ENCODE measurements at places on chromosomes 11 and 22.

- no peak for DNase-seq
These were observed 416.5 kb downstream of the TMEM135 start for GRCh38 chr11:87454241-87454640.

- no peak for DNase-seq
These were observed 107.9 kb downstream of the NAT10 start for GRCh38 chr11:34213366-34213765.

DNA sequence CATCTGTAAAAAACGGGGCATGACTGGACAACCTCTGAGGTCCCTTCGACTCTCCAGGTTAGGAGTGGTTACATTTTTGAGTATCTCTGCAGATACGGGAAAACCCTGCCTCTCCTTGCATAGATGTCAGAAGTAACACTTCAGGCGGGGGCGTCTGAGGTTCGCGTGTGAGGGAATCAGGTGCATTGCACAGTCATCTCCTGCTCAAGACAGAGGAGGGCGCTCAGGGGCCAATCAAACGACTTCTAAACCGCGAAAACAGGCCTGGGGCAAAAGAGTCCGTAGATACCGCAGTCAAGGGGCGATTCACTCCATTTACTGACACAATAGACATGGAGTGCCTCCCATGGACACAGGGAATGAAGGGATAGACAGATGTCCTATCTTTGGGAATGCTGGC, 31.7 kb downstream of the KIRREL3 start:
- no peak for DNase-seq

DNA sequence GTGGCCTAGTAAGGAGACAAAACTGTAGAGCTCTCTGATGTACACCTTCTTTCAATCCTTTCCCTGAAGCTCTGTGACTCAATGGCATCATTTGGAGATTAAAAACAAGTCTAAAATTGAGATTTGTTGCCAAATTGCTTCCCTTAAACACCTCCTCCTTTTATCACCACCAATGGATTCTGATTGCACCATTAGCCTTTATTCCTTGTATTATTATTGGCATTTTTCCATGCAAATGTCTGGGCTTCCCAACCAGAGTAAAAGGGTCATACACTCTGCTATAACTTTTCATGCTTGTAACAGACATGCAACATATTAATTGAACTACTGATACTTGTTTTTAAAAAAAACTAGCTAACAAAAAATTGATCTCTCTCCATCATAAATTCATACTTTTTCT, 124.2 kb downstream of the CCDC34 start:
- DNase-seq = no peak

DNA sequence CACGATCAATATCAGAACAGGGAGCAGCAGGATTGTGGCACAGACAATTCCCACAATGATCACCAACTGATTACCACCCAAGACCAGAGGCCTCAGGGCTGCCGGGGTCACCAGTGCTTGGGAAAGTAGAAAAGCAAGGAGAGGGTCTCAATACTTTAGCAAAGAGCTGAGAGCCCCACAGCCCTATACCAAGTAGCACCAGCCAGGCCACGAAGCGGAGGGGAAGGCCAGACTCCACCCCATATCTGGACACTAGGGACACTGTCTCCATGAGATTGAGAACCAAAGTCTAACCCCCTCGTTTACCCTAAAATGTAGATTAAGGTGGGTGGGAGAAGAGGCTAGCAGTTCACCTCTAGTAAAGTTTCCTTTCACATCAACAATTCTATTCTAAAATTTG, 24.1 kb upstream of the SCN2B start:
- no peak for DNase-seq

DNA sequence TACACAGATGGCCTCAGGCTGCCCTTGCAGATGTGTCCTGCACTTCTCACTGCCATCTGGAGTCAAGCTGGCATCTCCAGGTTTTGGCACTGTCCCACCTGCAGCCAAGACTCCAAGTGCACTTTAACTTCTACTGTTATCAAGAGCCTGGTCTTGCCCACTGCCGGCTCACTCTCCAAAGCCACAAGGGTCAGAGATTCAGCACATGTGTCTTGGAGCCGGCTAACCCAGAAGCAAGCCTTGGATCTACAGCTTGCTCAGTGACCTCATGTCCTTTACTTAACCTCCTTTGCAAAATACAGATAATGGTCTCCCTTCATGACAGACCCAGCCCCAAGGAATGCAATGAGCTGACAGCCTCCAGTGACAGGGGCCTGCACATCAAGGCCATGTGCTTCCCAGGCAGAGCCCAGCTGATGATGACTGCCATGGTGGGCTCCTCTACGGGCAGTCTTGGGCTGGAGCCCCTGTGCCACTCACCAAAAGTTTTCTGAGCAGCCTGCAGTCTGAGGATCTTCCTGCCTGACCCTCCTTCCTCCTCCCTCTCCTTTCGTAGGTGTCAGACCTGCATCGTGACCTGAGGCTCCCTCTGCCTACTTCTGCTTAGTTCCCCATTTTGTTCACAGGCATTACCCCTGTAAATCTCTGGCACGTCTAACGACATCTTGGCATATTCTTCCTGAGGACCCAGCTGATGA, 9.0 kb downstream of the TP53AIP1 start:
- DNase-seq = no peak

DNA sequence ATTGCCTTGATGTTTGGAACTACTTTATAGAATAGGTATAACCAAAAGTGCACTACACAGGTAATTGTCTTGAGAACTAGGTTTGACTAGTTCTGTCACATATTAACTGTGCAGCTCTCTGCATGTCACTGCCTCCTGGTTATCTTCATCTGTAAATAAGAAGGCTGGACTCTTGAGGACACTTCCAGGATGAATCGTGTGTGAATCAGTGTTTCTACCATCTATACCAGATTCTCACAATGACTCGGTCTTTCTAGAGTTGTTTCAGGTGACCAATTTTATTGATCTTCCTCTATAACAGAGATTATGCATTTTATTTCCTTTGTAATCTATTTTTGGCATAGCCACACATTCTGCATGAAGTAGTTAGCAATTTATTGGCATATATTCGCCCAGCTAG, 1181.0 kb upstream of the TENM4 start:
- no peak for DNase-seq
